ENCODE measurements at places on chromosomes 2 and 18.

DNA sequence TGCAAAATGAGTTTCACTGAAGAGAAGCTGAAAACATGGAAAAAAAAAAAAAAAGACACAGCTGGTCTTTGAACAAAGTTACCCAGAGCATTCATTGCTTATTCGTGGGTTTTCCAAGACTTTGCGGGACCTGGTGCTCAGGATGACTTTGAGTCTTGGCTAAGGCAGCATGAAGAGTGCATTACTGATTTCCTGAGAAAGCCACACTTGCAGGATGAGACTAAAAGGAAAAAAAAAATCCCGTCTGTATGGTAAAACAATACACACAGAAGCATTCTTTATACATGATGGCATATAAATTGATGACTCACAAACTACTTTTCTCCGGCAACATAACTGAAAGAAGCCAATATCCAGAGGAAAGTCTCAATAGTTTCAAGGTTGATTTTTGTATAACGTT lies 195.4 kb downstream of the SPP2 start:
- DNase-seq, result no peak

DNA sequence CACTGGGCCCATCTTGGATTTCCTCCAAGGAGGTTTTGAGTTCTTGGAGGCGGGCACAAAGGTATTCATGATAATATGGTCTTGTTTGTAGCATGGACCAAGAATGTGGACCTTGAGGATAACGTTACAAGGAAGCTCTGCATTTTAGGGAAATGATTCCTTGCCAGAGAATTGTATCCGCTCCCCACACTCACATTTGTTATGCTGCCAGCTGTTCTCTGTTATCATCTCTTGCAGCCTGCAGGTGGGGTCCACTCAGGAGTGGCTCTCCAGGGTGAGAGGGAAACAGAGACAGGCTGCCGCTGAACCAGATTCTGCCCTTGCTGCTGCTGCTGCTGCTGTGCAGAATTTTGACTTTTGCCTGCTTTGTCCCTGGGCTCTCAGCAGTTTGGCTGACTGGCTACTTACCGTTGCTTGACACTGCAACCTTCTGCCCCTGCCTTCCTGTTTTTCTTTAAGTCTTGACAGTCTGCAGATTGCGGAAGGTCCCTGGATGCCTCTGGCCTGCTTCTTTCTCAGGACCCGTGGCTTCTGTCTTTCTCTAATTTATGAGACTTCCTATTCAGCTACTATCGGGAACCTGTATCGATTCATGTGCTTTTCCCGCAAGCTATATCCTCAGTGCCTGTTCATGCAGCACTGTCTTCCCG lies 122.3 kb upstream of the DOCK10 start:
- no peak for DNase-seq

DNA sequence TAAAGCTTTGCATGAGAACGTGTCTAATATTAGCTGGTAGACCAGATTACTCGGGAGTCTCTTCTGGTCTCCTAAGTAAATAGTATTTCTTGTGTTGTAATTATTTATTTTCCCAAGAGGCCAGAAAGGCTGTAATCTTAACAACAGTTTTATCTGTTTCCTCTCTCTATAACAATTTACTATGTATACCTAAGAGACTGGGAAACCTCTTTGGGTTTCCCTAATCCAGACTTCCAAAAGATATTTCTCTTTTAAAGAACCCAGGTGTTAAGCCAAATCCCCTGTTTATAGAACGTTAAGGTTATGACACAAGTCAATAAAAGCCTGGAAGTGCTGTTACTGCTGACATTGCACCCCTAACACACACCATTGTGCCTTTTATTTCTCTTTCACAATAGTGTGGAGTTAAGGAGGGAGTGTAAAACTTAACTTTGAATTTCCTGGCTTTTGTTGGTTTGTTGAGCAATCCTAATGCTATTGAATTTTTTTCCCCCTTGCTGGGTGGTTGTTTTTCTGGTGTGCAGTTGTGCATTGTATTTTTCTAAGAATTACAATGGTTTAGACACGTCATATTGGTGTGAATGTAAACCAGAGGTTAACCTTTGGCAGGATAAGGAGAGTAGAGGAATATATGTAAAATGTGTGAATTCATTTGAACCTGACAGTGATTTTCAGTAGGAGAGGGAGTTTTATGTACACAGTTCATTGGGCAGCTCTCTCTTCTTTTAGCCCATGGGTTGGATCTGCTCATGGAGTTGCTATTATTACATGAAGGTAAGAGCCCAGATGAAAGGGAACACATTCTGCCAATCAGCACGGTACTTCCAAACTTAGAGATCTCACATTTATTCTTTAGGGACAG lies 192.8 kb downstream of the MTX2 start:
- DNase-seq, result no peak

GRCh38 chr2:16222326-16222725 lies 282.0 kb downstream of the MYCN start:
- DNase-seq, result no peak

- DNase-seq, result no peak
Measured at GRCh38 chr2:208033701-208034502, 8.6 kb upstream of the PLEKHM3 start.

- DNase-seq, result peak; percentile 10
Measured at GRCh38 chr18:58859907-58860306, 4.8 kb upstream of the ZNF532 start.

DNA sequence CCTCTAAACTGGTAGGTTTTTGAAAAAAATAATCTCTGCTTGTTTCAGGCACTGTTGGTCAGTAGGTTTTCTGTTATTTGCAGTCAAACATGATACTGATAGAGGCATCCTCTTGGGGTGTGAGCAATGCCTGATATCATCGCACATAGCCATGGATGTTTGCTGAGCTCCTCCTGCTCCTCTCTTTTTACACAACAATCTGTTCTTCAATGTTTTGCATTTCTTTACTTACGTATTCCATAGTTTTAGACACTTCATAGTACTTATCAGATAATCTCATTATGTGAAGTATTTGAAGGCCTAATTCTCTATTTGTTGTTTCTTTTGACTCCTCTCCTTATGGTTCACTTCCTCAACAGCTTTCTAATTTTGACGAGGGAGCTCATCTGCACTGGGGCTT lies 23.0 kb upstream of the HS6ST1 start:
- DNase-seq, result no peak

DNA sequence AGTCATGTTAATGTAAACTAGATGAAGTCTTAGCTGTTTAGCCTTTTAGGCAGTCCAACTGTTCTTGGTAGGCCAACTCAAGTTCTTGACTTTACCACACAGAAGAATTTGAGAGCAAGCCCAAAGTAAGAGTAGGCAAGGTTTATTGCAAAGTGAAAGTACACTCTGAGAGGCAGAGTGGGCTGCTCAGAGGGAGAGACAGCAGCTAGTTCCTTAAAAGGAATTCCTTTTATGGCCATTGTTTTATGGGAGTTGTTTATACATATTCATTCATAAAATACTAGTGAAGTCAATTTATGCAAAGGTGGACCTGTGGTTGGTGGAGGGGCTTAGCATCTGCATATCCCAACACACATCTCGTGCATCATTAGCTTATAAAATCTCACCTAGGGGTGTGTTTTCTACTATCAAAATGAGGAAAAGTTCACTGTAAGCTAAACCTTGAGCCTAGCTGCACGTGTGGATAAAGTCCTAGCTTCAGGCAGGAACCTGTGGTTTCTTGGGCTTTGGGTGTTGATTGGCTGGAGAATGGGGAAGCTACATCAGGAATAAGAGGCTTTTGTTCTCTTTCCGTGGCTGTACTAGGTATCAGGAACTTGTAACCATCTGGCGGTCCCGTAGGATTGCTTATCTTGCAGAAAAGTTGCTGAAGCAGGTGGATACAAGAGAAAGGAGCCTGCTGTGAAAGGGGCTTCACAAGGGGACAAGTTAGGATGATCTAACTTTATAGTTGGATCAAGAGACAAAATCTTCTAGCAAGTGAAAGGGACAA lies 110.4 kb upstream of the GULP1 start:
- no peak for DNase-seq

DNA sequence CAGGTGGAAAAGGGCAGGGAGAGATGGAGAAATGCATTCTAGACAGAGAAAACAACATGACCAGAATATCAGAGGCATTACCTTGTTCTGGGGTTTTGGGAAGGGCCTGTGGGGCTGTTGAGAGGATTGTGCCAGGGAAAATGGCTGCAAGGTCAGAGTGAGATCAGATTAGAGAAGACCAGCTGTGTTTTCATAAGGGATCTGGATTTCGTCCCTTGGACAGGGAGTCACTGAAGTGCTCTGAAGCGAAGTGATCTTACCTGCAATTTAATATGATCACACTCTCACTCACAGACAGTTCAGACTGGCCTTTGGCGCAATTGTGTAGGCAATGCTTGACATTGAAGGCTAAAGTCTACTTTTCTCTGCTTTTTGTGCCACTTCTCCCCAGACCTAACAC lies 20.3 kb upstream of the REG3G start:
- DNase-seq, result no peak

DNA sequence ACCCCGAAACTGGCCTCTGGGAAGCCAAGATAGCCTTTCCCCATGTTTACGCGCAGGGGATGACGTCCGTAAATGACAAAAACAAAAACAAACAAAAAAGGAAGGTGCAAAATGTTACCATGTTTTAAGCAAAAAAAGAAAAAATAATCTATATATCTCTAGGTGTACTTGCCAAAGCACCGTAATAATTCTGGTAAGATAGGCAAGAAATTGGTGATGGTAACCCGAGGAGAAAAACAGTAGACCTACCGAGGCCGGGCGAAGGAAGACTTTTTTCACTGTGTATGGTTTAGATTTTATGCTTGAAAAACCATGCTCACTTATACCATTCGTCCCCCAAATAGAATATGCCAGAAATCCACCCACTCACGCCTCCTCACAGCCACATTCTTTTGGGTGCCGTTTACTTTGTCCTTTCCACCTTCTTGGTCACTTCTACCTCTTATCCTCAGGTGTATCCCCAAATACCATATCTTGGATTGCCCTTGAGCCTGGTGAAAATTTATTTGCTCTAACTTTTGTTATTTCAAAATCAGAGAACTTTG lies 8.0 kb downstream of the GATA6 start:
- no peak for DNase-seq

DNA sequence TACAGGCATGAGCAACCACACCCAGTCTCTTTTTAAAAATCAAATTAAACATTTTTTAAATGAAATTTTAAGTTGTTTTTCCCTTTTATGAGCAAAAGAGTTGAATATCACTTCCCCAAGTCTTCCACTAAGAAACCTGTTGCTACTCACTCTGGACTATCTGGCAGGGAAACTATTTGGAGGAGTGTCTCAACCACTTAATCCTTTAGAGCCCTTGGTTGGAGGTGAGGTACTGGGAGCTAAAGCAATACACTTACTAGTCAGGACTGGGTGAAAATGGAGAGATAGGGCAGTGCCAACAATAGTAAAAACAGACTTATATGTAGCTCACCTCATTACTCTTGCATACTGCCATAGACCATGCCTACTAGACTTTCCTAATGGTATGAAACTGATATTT lies 135.5 kb downstream of the RND3 start:
- DNase-seq, result no peak

GRCh38 chr2:240482141-240482540 lies 46.7 kb downstream of the GPC1 start:
- DNase-seq, result no peak

DNA sequence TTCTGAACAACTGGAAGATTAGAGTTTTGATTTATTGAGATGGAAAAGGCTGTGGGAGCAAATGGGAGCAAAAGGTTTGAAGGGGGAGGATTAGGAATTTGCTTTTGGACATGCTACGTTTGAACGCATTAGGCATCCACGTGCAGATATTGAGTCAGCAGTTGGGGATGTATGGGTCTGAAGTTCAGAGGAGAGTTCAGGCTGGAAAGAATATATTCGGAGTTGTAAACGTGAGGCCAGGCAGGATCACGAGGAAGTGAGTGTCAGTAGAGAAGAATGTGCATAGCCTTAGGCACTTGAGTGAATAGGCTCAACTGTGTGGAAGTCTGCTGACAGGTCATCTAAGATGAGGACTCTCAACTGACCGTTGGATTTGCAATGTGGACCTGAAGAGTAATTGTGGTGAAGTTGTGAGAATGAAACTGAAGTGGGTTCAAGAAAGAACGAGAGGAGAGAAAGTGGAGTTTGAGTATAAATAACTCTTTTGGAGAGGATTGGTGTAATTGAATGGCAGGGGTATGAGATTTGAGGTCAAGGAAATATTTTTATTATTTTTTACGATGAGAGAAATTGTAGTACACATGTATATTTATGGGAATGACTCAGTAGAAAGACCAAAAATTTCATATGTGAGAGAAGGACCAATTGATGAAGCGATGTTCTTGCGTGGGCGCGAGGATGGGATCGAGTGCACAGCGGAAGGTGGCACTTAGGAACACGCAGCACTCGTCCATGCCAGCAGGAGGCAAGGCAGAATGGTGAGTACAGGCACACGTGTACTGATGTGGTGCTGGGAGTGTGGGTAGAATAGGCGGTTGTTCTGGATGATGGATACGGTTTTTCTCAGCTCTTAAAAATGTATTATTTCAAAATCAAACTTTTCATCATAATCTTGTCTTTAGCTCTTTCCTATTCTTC lies 40.5 kb upstream of the POLE4 start:
- DNase-seq, result no peak

DNA sequence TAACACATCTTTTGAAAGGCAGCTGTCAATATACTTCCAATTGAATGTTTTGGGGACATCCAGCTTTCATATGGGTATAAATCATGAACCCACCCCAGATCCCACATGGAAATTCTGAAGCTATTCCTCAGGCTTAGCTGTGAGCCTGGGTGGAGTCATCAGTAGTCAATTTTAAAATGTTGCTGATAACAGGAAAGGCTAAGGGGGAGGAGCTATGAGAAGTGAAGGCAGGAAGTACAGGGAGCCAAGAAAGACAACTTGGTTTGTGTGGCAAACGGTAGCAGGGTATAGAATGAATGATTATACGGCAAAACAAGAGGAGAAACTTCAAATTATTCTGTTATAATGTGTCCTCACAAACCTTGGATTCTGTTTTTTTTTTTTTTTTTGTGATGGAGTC lies 108.6 kb downstream of the QPCT start:
- no peak for DNase-seq

GRCh38 chr2:50624506-50624905 lies 407.4 kb downstream of the NRXN1 start:
- DNase-seq, result no peak

DNA sequence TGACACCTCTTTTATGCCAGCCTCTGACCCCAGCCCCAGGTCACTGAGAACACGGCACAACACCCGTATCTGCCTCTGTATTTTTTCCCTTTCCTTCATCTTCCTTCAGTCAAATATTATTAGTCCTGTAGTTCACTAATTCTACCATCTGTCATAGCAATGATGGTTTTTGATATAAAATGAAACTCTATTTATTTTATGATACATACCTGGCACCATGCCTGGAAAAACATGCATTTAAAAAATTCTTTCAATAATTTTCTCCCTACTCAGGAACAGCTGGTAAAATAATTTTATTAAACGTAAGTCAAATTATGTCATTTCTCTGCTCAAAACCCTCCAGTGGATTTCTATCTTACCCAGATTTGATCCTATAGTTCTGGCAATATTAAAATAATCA lies 224.7 kb downstream of the CDH7 start:
- DNase-seq, result no peak

GRCh38 chr2:233017947-233018346 lies 4.9 kb upstream of the NGEF start:
- no peak for DNase-seq

GRCh38 chr2:62398356-62398755 lies 107.6 kb downstream of the TMEM17 start:
- no peak for DNase-seq

- no peak for DNase-seq
Measured at GRCh38 chr18:46333431-46334135, 229.4 kb downstream of the HAUS1 start.
